C1 segment of cervical spinal cord (tissue), 14 donors: ENCODE measurements at places on chromosomes 5 and 9.

DNA sequence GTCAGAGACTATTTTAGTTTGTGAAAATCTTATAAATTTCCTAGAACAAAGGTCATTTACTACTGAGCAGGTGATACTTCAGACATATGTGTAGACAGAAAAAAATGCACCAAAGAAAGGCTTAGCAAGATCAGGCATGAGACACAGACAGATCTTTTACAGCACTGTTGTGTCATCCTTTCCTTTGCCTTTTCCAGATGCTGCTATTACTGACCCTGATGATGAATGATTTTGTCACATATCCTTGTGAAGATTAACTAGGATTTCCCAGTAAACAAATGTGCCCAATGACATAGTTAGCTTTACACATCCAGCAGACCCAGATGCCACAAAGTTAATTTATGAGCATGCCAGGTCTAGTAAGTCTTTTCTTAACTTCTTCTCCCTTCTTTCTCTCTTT is 68.2 kb downstream of the DMRTA1 start:
- DNase-seq = no peak

- DNase-seq = no peak
Observed at GRCh38 chr9:3993773-3994172, 306.1 kb downstream of the GLIS3 start.

GRCh38 chr5:158589939-158590338 is 509.8 kb downstream of the EBF1 start:
- no peak for DNase-seq

GRCh38 chr5:14721990-14722656 is 57.6 kb downstream of the OTULIN start:
- no peak for DNase-seq

GRCh38 chr5:156411-157072 is 34.8 kb upstream of the LRRC14B start:
- no peak for DNase-seq

GRCh38 chr9:134503301-134504105 is 138.1 kb upstream of the COL5A1 start:
- DNase-seq = no peak
